Activated naive CD8-positive, alpha-beta T cell treated with anti-CD3 and anti-CD28 coated beads, Interleukin-2, amount 10 ng/mL, durations not matched to agents 7 days and 5 days (primary cell): ENCODE measurements at places on chromosomes 6 and 20.

- DNase-seq, result peak; percentile 49
Observed at GRCh38 chr6:34115403-34115795, 30.5 kb downstream of the GRM4 start.

DNA sequence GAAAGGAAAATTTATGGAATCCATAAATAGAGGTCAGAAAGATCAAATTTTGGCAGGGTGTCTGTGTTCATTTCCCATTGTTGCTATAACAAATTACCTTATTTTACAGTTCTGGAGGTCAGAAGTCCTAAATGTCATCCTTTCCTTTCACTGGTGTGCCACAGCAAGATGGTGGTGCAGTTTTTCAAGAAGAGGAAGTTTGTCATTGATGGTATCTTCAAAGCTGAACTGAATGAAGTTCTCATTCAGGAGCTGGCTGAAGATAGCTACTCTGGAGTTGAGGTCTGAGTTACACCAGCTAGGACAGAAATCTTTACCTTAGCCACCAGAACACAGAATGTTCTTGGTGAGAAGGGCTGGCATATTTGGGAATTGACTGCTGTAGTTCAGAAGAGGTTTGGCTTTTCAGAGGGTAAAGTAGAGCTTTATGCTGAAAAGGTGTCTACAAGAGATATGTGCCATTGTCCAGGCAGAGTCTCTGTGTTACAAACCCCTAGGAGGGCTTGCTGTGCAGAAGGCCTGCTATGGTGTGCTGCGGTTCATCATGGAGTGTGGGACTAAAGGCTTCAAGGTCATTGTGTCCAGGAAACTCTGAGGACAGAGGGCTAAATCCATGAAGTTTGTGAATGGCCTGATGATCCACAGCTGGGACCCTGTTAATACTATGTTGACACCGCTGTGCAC is 7.2 kb upstream of the CCNC start:
- no peak for DNase-seq

GRCh38 chr6:51855310-51856082 is 231.9 kb downstream of the PKHD1 start:
- DNase-seq, result no peak

DNA sequence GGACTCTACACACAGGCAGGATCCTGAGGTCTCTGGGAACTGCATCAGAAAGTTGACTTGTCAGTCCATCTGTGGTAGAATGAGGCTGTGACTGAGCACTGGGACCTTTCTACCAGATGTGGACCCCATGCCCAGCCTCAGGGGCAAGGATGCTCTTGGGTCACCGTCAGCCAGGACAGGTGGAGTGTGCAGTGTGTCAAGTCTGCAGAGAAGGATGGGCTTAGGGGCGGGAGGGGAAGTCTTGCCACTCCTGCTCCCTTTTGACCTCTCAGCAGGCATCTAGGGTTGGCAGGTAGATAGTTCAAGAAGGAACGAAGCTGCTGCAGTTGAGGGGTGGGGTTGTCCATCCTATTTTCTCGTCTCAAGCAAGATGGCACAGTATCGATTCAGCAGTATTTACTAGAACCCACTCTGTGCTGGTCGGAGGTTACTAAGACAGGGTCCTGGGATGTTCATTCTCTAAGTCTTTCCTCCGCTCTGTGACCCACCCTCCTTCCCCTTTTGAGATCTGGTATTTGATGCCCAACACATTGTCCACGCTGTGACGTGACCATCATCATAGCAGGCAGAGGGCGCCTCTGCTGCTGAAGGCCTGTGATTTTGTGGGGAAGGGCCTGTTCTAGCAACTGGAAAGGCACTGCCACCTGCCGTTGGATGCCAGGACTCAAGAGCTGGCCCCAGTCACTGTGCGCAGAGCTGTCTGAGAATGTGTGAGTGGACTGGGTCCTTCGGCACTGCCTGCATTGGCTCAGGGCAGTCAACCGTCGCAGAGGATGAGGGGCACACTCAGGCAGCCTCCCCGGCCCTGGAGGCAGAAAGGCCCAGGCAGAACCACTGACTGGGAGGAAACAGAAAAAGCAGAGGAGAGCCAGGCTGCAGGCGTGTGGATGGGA is 23.2 kb downstream of the RBCK1 start:
- no peak for DNase-seq

DNA sequence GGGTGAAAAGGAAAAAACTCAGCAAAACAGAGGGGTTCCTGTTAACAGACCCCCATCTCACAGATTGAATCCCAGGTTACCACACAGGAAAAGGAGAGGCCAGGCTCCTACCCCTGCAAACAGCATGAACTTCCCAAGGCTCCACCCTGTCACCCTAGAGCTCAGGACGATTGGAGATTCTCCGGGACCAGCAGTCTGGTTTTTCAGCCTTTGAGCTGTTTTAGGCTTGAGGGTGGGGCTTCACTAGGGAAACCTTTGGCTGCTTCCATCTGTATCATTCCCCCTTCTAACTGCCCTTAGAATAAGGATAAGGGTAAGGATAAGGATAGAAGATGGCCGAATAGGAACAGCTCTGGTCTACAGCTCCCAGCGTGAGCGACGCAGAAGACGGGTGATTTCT is 16.0 kb downstream of the C6orf58 start:
- no peak for DNase-seq

- DNase-seq, result no peak
Observed at GRCh38 chr6:2819978-2820377, 21.7 kb downstream of the SERPINB1 start.

GRCh38 chr6:165937564-165938358 is 229.9 kb downstream of the TBXT start:
- no peak for DNase-seq

GRCh38 chr20:1757072-1757471 is 99.5 kb upstream of the SIRPG start:
- no peak for DNase-seq

DNA sequence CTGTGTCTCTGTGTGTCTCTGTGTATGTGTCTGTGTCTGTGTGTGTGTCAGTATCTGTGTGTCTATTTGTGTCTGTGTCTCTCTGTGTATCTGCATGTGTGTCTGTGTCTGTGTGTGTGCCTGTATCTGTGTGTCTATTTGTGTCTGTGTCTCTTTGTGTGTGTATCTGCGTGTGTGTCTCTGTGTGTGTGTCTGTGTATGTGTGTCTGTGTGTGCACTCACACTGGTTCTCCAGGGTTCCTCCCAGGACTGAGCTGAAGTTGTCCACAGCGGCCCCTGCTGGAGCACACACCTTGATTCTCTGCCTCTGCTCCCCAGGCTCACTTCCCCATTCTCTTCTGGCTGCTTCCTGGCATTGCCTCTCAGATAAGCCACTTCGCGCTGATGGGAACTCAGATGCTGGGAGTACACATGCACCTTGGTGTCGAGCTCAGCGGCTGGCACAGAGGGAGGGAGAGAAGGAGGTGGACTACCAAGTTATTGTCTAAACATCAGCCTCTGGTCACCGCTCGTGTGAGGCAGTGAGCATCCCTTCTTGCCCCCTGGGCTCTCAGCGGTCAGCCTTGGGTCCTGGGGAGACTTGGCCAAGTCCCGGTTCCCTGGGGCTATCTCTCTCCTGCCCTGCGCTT is 104.9 kb upstream of the NXT1 start:
- DNase-seq, result peak; percentile 36

DNA sequence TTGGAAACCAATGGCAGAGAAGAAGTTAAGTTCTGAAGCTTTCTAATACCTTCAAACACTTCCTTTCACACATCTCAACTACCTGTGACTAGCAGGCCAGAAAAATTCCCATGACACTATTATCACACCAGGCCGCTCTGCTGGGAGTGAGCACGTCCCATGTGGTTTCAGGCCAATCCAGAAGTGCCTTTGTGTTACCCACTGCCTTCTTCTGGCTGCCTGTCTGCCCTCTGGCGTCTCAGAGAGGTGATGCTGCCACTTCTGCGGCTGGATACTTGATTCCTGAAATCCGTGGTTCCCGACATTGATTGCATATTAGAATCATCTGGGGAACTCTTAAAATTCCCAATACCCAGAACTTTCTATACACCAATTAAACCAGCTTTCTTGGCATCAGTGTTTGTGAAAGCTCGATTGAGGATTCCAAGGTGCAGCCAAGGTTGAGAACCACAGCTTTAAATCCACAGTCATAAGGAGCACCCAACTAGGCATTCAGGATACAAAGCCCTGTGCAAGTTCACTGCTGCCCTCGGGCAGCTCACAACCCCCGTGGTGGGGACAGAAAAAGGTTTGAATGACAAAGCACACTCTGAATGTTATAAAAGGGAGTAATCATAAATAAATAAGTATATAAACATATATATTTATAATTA is 65.6 kb downstream of the STMND1 start:
- DNase-seq, result no peak

DNA sequence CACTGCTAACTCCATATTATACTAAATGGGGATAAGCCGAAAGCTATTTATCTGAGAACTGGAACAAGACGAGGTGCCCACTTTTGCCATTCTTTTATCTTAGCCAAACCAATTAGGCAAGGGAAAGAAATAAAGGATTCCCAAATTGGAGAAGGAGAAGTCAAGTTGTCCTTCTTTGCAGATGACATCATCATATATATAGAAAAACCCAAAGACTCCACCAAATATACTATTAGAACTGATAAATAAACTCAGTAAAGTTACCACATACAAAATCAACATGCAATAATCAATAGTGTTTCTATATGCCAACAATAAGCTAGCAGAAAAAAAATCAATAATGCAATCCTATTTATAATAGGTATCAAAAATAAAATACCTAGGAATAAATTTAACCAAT is 570.3 kb upstream of the EPHA7 start:
- DNase-seq, result no peak
